ENCODE measurements at places on chromosomes 6 and 20.

GRCh38 chr20:1805816-1806215, 89.4 kb upstream of the SIRPA start:
- no peak for DNase-seq

GRCh38 chr6:105164418-105164817, 15.4 kb downstream of the POPDC3 start:
- no peak for DNase-seq

- no peak for DNase-seq
Measured at GRCh38 chr6:131377112-131377705, 195.8 kb upstream of the ARG1 start.

DNA sequence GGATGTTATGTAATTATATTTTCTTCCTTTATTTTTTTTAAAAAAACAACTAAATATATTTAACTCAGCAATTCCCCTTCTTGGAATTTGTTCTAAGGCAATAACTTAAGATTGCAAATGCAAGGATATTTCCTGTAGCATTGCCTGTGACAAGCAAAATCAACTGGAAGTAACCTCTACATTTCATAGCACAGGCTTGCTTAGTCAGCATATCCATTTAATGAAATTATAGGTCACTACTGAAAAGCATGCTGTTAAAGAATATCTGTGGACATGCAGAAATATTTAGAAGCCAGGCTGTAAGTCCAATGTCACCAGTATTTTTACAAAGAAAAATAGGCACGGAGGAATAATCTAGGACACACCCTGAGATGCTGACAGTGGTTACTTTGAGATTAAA, 8.7 kb upstream of the MEP1A start:
- no peak for DNase-seq

DNA sequence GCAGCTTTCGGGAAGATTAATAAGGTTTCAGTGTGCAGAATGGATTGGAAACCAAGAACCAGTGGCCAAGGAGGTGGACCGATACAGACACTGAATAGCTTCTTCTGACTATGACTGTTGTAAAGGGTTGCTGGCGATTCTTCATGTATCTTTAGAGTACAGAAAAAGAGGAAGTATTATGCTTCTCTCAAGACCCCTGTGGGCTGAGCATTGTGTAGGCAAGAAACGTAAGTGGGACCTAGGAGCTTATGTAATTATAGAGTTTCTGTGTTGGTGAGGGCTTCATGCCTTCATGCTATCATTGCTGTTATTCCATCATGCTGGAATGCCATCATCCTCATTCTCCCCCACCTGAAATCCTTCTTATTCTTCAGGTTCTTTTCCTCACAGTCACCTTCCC, 105.4 kb upstream of the AKIRIN2 start:
- no peak for DNase-seq

DNA sequence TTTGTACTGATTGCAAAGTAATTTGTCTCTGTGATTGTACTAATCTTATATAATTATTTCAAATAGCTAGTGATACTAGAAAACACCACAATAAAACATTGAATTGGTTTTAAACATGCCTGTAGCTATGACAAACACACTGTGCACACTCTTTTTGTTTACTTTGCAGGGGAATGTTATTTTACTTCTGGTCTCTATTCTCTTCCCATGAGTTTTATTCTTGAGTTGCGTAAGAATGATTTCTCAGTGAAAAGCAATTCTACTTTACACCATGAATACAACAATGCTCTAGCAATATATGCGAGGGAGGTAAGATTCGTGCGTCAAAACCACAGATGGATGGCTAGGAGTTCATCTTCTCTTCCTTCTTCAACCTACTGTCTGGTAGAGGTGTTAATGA, 68.4 kb upstream of the PHACTR1 start:
- DNase-seq = no peak

GRCh38 chr6:113385020-113385431, 472.1 kb upstream of the MARCKS start:
- DNase-seq = no peak

DNA sequence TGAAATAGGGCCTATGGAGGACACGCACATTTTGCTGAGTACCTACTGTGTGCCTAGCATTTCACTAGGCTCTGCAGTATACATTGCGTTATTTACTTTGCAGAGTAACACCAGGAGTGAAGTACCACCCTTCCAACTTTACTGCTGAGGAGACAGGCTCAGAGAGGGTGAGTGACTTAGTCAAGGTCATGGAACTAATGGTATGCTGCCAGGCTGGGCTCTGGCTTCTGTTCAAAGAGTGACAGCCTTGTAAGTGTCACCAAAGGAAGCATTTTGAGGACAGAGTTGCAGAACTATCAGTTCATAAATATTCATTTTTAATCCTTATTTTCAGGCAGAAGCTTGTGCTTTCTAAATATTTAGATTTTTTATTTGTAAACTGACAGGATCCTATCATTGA, 754.9 kb upstream of the CHD6 start:
- DNase-seq = no peak

DNA sequence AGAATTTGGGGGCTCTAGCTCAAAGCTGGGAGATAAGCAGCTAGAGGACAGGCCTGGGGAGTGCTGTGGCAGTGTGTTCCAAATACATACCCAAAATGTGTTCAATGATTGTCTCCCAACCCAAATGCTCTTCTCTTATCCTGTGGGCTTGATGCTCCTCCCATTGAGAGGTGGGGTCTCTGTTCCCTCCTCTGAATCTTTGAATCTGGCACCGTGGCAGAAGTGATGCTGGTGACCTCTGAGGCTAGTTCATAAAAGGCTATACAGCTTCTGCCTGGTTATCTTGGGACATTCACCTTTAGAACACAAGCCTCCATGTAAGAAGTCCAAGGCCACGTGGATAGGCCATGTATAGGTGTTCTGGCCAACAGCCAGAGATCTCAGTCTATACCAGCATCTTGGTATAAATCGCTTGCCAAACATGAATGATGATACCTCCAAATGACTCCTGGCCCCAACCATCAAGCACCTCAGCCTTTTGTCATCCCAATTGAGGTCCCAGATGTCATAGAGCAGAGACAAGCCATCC, 15.9 kb upstream of the MYBL2 start:
- no peak for DNase-seq

- DNase-seq = no peak
Measured at GRCh38 chr6:70385901-70386300, 27.4 kb upstream of the FAM135A start.

DNA sequence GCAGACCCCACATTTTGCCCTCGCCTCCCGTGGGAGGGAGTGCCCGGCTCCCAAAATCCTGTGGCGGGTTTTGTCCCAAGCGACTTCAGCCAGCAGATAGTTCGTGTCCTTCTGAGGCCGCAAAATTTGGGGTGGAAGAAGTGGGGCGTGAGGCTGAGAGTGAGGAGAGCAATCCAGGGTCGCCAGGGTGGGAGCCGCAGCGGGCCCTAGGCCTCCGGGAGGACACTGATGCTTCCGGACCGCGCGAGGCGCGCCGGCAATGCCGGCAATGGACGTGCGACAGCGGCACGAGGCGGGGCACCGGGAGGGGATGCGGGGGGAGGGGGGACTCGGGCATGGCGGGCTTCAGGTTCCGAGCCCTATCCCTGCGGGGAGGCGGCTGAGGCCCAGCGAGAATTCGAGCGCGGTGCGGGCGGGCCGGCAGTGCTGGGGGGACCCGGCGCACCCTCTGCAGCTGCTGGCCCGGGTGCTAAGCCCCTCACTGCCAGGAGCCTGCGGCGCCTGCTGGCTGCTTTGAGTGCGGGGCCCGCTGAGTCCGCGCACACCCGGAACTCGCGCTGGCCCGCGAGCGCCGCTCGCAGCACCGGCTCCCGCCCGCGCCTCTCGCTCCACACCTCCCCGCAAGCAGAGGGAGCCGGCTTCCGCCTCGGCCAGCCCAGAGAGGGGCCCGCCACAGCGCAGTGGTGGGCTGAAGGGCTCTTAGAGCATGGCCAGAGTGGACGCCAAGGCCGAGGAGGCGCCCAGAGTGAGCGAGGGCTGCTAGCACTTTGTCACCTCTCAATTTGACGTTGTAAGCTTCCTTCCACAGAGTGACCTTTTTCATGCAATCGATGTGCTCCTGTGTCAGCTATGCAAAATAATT, 143.8 kb downstream of the LPA start:
- DNase-seq = no peak

- no peak for DNase-seq
Measured at GRCh38 chr6:31268836-31269235, 3.1 kb downstream of the HLA-C start.

- DNase-seq = no peak
Measured at GRCh38 chr6:145895802-145896201, 68.4 kb downstream of the SHPRH start.

GRCh38 chr6:141307309-141307998, 825.3 kb upstream of the GJE1 start:
- no peak for DNase-seq

- DNase-seq = no peak
Measured at GRCh38 chr20:60579941-60580515, 621.8 kb downstream of the CDH26 start.

Measured in DND-41 (cell line).